ENCODE measurements at places on chromosomes 12 and 14.

DNA sequence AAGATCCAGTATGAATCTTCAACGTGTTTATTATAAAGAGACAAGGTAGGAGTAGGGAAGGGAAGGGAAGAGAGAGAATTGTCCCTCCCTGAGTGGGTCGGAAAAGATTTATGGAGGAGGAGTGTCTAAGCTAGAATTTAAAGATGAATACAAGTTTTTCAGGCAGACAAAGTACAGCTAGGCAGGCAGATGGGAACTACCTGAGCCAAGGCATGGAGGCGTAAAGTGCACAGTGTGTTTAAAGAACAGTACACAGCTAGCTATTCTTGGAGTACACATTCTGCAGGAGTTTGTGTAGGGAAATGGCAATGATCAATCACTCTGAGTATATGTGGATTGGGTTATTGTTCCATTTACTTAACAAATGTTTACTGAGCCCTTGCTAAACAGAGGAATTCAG is 20.1 kb downstream of the PLEKHG7 start:
- no peak for DNase-seq

DNA sequence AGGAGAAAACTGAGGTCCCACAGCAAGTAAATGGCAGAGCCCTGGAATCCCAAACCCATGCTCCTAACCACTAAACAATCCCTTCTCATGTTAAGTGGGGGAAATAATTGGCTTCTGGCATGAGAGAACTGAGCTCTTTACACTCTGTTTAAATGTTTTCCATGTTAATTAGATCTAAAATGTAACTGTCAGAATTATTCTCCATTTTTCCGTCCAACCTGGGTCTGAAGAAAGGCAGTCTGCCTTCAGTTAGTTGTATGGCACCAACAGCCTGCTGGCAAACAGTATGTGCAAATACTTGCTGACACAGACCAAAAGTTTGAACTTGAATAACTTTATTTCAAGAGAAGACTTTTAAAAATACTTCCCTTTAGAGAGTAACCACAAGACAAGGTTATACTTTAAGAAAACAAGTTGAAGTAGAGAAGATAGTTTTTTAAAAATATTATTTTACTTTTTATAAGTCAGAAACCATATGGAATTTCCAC is 59.7 kb downstream of the E2F7 start:
- DNase-seq, result no peak

- DNase-seq, result no peak
Measured at GRCh38 chr12:8057306-8057705, 8.9 kb downstream of the C3AR1 start.

GRCh38 chr12:47739979-47740378 is 14.7 kb upstream of the ENDOU start:
- DNase-seq, result no peak

- DNase-seq, result no peak
Measured at GRCh38 chr14:61557262-61557661, 138.1 kb upstream of the HIF1A start.

GRCh38 chr14:67517083-67517482 is 16.0 kb upstream of the PLEKHH1 start:
- DNase-seq, result no peak

GRCh38 chr12:50215033-50215432 is 47.9 kb upstream of the CERS5 start:
- no peak for DNase-seq

GRCh38 chr12:25854991-25855390 is 103.5 kb upstream of the RASSF8 start:
- DNase-seq, result no peak

DNA sequence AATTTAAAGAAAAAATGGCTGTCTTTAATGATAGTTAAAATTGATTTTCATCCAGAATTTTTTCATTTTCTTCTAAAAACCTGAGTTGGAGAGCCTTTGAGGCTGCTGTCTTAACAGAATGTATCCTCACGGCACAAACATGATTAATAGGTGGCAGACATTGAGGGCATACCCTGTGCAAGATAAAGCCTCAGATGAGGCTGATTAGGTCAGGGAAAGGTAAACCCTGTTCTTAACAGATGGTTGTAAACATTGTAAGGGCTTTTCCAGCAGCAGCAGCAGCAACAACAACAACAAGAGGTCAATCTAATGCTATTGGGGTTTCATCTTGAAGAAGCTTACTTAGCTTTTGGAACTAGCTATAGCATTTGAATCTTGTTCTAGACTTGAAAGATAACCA is 17.4 kb downstream of the GNG2 start:
- DNase-seq, result no peak

GRCh38 chr14:58738876-58739275 is 101.1 kb downstream of the DACT1 start:
- no peak for DNase-seq

- DNase-seq, result no peak
Measured at GRCh38 chr12:124031058-124031457, 58.0 kb downstream of the ZNF664 start.

GRCh38 chr12:16348435-16349130 is 1.1 kb downstream of the MGST1 start:
- no peak for DNase-seq

DNA sequence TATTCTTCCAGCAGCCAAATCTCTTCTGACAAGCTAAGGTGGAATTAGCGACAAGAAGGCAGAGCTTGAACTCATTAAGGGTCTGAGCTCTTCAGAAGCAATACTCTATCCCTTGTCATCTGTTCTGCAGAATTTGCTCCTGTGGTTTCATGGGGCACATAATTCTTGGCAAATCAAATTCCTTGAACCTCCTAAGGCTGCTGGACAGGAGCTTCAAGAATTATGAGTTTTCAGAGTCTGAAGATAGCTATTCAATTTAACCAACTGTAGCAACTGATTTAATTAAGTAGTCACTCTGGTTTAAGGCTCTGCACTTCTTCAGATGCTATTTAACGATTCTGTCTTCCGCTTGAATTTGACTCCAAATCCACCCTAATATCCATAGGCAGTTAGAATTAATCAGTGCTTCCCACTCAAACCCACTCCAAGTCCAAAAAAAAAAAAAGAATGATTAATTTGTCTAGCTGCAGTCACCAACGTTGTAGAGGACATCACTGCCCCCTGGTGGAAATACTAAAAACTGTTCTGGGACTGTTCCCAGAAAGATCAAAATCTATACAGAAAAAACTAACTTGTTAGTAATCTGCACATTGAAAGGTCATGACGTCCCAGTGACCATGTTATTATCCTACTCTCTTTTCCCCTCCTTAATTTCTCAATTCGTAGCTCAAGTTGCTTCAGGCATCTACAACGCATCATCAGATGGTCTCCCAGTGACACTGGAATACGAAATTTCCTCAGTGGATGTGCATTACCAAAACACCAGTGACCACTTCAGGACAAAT is 169.9 kb downstream of the KIF21A start:
- DNase-seq, result peak; percentile 23

DNA sequence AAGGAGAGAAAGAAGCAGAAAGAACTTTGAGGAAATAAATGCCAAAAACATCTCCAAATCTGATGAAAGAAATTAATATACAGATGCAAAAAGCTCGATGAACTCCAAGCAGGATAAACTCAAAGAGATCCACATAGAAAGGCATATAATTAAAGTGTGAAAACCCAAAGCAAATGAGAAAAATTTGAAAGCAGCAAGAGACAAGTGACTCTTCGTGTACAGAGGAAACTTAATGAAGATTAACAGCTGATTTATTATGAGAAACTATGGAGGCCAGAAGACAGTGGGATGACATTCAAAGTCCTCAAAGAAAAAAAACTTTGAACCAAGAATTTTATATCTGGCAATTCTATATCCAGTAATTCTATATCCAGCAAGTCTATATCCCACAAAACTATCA is 163.0 kb upstream of the TMCC3 start:
- no peak for DNase-seq

GRCh38 chr12:131425112-131426075 is 285.5 kb upstream of the SFSWAP start:
- no peak for DNase-seq

GRCh38 chr12:52876372-52876771 is 27.6 kb upstream of the KRT78 start:
- DNase-seq, result no peak

- no peak for DNase-seq
Measured at GRCh38 chr12:131785763-131786330, 42.3 kb upstream of the MMP17 start.

DNA sequence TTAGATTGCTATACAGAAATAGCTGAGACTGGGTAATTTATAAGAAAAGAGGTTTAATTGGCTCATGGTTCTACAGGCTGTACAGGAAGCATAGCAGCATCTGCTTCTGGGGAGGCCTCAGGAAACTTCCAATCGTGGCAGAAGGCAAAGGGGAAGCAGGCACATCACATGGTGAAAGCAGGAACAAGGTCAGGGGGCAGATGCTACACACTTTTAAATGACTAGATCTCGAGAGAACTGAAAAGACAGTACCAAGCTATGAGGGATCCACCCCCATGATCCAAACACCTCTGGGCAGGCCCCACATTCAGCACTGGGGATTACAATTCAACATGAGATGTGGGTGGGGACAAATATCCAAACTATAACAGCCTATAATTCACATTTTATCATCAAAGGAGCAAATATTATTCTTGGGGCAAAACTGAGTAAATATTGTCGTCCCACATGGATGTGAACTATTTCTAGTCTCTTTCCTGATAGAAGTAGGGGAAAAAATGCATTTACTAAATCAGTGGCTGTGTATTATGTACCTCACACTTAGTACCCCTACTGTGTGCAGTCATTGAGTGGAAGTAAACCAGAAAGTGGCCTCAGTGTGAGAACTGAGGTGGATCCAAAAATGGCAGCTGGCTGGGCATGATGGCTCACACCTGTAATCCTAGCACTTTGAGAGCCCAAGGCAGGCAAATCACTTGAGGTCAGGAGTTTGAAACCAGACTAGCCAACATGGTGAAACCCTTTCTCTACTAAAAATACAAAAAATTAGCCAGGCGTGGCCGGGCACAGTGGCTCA is 25.4 kb upstream of the A2ML1 start:
- no peak for DNase-seq

DNA sequence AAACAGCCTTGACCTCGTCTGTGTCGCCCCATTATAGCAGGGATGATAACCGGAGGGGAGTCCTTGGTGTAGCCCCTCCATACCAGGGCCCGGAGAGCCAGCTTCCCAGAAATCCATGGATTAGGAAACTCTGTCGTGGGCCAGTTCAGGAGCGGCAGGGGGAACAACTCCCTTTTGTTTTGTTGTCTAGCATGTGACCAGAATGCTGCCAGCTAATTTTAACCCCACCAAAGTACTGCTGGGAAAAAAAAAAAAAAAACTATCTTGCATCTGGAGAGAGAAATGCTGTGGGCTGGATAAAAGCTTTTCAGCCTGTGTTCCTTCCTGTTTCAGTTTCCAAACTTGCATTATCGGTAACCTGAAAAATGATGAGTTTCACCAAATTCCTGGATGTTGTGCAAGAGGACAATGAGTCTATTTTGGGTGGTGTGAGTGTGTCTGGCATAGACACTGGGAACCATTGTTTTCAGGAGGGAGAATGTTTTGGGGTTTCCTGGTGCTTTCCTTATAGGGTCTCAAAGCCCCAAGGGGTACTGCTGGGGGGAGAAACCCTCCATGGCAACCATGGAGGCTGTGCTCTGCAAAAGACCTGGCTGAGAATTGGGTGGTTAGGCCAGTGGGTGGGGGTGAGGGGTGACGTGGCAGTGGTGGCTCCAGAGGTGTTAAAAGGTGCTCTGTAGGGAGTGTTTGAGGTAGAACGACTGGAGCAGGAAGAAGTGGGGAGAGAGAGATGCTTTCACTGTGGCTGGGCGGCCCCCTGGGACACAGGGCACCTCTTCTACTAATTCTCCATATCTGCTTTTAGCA is 14.9 kb upstream of the IRF2BPL start:
- DNase-seq, result no peak

GRCh38 chr14:52553002-52553670 is 500 bp downstream of the GPR137C start:
- peak; percentile 24 for DNase-seq
